Lung (tissue), 17 donors: ENCODE measurements at places on chromosomes 6 and 20. TPM values are rescaled to one million over a fixed set of nuclear protein-coding genes. Genes with fewer than 3 reads are reported as not detected.

ZKSCAN3 gene
- total RNA-seq: 4.5 TPM

FKBP1C gene
- total RNA-seq: 0.48 TPM

MROH8 gene
- total RNA-seq: 3.3 TPM

EPHA7 gene
- 1.2 TPM for total RNA-seq

GRCh38 chr6:30769088-30769852 lies 24.9 kb upstream of the IER3 start:
- DNase-seq: no peak

DNA sequence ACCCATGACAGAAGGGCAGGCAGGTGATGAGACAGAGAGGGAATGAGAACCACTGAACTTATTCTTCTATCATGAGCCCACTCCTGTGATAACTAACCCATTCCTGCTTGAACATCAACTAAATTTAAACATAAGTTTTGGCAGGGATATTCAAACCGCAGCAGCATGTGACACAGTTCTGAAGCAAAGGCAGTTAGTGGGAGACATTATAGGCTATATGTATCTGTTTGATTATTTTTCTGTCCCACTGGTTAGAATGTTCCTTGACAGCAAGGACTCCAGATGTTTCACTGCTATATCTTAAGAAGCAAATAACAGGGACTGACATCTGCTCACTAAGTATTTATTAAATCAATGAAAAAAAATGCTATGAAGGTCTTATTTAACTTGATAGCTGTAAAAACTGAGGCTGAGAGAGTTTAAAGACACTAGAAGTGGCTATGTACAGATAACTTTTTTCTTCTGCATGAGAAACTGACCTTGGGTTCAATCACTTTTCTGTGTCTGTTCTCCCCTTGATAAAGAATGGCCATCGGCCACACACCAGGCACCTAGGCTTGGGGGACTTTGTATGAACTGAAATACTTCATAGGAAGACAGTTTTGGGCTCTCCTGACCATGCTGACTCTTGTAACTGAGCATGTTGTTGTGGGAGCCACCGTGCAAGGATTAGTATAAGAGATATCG lies 90.9 kb downstream of the CEP162 start:
- no peak for DNase-seq

DNA sequence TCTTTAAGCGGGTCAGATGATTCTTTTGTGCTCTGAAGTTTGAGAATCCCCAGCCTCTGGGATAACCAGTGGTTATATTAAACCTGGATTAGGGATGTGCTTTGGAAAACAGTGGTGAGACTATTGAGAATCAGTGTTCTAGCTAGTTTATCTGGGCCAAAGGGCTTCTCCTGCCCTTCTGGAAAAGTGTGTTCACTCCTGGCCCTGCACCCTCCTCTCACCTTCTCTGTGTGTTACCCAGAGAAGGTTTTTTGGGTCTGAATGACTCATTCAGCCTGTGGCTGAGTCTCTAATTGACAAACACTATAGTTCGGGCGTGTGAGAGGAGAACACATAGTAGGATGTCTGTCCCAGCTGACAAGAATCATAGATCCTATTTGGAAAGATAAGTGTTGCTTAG lies 66.7 kb downstream of the LRRC1 start:
- DNase-seq: no peak

DNA sequence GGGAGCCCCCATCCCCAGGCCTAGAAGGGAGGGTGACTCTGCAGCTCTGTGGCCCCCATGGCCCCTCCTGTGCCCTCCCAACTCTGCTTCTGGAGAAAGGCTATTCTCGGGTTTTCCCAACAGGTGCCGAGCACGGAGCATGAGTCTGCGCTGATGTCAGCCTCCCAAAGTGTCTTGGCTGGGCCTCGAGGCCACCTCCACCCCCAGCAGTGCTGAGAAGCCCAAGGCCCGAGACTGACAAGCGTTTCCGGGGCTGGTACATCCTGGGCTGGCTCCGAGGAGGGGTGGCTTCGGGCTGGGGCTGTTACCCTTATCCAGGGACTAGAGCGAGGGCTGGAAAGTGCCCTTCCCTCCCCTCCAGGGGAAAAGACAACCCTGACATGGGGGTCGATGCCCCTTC lies 60.2 kb upstream of the GATA5 start:
- DNase-seq: no peak

DNA sequence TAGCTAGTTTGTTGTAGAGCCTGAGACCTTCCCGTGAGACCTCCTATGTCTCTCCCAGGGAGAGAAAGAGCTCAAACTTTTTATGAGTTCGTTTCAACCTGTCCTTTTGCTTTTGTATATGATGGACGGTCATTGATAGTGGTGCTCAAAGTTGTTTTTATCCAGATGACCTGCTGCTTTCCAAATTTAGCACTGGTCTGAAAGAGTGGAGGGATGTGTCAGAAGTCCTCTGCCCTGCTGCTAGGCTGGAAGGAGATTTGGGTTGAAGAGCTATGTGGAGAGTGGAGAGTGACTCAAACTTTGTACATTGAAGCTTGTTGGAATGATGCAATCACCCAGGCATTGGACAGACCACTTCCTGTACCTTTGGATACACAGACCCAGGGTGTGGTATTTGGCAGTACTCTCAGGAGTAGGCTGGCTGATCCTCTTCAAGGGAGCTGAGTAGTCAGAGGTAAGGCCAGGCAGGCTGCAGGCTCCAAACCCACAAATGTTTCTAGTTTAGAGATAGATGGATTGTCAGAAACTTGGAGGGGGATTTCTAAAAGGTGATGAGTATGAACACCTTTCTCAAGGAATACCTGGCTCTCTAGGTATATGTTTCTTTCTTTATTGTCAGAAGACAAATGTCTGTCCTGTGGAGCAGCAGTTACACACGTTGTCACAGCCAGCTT lies 49.4 kb upstream of the RREB1 start:
- DNase-seq: no peak
